Prostate gland (tissue), 2 donors: ENCODE measurements at places on chromosomes 1 and 21. TPM values are rescaled to one million over a fixed set of nuclear protein-coding genes. Genes with fewer than 3 reads are reported as not detected.

Gene HSD11B1
- 9.3 TPM for total RNA-seq

Gene MTX1
- total RNA-seq, result 49.6 TPM

DNA sequence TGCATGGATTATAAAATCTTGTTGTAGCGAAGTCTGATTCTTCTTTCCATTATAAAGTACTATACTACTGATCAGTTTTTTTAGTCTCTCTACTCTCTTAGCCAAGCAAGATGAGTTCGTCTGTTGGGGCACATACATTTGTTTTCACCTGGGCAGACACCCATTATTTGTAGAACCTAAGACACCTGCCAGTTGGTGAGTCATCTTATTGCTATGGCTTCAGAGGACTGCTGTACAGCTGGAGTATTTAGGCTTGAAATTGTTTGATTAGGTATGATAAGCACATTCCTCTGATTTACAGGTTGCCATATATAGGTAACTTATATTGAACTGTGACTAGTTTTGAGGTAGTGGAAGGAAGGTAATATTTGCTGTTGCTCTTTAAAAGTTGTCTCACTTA is 17.2 kb downstream of the RBM15 start:
- peak; percentile 20 for DNase-seq

GRCh38 chr1:156204686-156205085 is 8.1 kb upstream of the PMF1 start:
- no peak for DNase-seq

- peak; percentile 67 for DNase-seq
Measured at GRCh38 chr21:27190601-27191000, 223.7 kb upstream of the ADAMTS5 start.
